ENCODE measurements at places on chromosomes 5 and 9.

DNA sequence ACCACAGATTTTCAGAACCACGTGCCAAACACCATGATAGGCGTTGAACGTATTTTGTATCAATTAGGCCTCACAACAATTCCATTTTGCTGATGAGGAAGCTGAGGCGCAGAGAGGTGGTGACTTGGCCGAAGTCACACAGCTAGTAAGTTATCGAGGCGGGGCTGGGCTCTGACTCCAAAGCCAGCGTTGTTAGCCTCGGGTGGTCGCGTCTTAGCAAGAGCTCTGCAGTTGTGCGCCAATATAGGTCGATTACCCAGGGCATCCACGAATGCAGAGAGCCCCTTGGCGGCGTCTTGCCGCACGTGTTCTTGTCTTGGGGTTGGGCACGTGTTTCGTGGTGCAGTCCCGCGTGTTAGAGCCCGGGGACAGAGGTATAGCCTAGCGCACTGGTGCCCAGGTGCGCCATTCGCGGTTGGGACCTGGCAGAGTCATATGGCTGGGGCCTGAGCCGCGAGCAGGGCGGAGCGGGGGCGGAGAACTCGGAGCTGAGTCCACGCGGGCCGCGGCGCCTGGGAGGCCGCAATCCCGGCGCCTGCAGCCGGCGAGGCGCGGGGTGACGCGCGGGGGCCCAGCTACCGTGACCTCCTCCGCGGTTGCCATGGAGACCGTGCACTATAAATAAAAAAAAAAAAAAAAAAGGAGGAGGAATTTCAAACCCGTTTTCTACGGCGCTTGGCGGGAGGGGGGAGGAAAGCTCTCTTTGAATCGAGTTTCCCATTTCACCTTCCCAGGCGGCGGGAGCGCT is 62.3 kb downstream of the CXXC5 start:
- peak; percentile 60 for DNase-seq
- H3K36me3 ChIP-seq, result no peaks in the 10 kb centered on the region
- H3K27me3 ChIP-seq, result peaks cover 3% of the 10 kb centered on the region

DNA sequence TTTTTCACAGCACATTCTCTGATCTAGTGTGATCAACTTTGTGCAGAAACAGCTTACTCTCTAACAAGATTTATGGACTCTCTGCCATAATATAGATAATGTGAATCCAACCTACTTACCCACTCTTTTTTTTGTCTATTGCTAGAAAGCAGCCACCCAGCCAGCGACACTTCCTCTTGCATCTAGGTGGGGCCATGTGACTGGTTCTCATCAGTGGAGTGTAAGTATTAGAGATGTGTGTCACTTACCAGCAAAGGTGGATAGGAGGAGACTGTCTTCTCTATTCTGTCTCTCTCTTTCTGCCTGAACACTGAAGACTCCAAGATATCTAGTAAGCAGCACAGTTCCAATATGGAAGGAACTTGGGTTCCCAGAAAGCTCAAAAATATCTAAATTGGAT is 174.8 kb downstream of the MCTP1 start:
- H3K36me3 ChIP-seq, result no peaks in the 10 kb centered on the region
- peaks cover 14% of the 10 kb centered on the region for H3K4me1 ChIP-seq
- H3K27me3 ChIP-seq, result peaks cover 4% of the 10 kb centered on the region

DNA sequence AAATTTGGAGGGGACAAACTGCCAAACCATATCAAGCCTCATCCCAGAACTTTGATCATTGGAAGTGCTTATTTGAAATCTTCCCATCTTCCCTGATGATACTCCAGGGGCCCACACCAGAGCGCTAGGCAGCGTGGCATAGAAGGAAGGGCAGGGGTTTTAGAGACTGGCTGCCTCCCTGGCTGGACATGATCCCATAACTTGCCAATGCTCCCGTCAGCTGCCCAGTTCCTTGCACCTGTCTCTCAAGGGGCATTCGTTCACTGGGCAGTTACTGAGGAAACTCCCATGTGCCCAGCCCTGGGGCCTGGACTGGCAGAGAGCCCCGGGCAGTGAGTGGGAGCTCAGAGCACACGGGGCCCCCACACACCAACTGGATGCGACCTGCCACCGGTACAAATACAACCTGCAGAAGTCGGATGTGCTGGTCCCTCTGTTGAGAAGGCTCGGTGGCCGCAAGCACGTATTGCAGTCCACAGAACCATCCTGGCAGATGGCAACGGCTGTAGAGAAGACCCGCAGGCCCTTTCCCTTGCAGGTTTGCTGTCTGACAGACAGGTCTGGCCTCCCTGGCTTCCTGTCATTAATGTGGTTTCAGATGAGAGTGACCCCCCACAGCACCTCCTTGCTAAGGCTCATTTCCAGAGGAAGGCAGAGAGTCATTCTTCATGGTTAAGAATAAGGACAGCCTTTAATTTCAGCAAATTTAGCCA is 122.4 kb downstream of the MVB12B start:
- peaks cover 3% of the 10 kb centered on the region for H3K27me3 ChIP-seq
- no peak overlapping the region for H3K4me3 ChIP-seq
- H3K36me3 ChIP-seq, result no peaks in the 10 kb centered on the region
- no peaks in the 10 kb centered on the region for H3K4me1 ChIP-seq

- peak overlapping the region; percentile 96 for H3K27ac ChIP-seq
- DNase-seq, result no peak
- H3K4me1 ChIP-seq, result peaks cover 40% of the 10 kb centered on the region
- no peaks in the 10 kb centered on the region for H3K36me3 ChIP-seq
- no peak overlapping the region for H3K4me3 ChIP-seq
- H3K27me3 ChIP-seq, result peaks cover 5% of the 10 kb centered on the region
These were observed 204.1 kb downstream of the GABBR2 start for GRCh38 chr9:98504298-98505282.

DNA sequence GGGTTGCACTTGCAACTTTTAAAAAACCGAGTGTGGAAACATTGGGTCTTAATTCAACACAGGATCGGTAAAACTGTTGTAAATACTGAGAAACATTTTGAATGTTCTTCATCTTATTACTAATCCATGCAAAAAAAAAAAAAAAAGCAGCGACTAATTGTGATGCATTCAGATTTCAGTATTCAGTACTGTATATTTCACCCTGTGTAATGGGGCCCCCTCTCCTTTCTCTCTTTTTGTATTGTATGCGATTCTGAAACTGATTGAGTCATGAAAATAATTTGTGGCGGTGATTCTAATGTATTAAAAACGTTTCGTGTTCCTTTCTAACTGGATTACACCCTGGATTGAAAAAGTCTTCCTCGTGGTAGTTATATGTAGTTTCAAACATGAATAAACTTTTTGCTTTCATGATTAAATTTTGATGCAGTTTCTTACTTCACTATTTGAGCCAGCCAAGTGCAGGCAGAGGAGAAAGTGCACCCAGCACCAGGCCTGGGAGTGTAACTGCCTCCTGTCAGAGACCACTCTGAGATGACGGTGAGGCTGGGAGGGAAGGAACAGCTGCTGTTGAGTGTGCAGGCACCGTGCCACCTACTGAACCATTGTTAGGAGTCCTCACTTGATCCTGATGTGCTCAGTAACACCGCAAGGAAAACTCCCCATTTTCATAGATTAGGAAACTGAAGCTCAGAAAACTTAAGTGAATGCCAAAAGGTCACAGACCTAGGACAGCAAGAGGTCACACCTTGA is 220.0 kb downstream of the PBX3 start:
- no peak overlapping the region for H3K4me3 ChIP-seq
- no peak overlapping the region for H3K27ac ChIP-seq
- no peaks in the 10 kb centered on the region for H3K4me1 ChIP-seq
- peaks cover 6% of the 10 kb centered on the region for H3K27me3 ChIP-seq
- no peak for DNase-seq
- H3K36me3 ChIP-seq, result peaks cover 42% of the 10 kb centered on the region
